ENCODE measurements at places on chromosomes 13 and 19. TPM values are rescaled to one million over a fixed set of nuclear protein-coding genes. Genes with fewer than 3 reads are reported as not detected.

The EVI5L gene
- 26.1 TPM for total RNA-seq

GRCh38 chr19:33395561-33396550, 22.3 kb downstream of the CEBPG start:
- no peaks in the 10 kb centered on the region for H3K27me3 ChIP-seq
- H3K36me3 ChIP-seq: no peaks in the 10 kb centered on the region
- peak; percentile 100 for DNase-seq
- peak overlapping the region; percentile 61 for H3K27ac ChIP-seq

DNA sequence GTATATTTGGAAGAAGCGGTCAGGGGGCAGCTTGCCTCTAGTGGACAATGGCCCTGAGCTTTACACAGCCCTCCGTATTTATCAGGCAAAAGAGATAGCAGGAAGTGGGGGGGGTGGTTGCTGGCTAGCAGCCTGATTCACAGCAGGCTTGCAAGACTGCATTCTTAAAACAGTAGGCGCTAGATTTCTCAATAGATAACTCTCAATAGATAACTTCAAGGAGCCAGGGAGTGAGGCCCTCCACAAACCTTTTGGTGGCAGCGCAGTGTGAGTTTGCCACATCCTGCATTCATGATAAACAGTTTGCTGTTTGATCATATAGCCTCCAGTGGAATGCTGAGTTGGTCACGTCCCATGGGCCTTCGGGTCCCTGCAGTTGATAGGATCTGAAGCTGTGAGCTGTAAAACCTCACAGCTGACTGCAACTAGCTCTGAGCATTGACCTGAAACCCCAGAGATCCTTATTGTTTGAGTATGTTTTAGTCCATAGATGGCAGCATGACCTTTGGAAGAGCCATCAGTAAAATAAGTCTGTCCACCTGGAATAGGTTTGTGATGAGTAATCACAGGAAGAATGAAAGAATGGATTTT, 12.2 kb downstream of the FPR3 start:
- H3K4me3 ChIP-seq: no peak overlapping the region
- H3K27ac ChIP-seq: no peak overlapping the region
- H3K4me1 ChIP-seq: peaks cover 7% of the 10 kb centered on the region
- no peak for DNase-seq
- H3K27me3 ChIP-seq: no peaks in the 10 kb centered on the region
- H3K36me3 ChIP-seq: no peaks in the 10 kb centered on the region

DNA sequence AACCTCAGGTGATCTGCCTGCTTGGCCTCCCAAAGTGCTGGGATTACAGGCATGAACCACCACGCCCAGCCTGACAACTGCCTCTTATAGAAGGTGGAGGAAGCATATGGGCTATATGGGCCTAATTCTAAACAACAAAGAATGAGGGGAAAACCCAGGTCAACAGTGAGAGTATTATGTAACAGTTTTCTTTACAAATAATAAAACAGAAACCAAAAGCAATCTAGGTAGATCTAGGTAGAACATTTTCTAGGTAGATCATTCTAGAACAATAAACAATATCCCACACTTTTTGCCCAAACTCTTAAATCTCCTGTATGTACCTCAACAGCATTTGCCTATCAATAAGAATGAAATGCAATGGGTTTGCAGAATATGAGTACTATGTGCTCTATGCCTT, 267.4 kb downstream of the ABCC4 start:
- DNase-seq: no peak
- no peaks in the 10 kb centered on the region for H3K36me3 ChIP-seq

DNA sequence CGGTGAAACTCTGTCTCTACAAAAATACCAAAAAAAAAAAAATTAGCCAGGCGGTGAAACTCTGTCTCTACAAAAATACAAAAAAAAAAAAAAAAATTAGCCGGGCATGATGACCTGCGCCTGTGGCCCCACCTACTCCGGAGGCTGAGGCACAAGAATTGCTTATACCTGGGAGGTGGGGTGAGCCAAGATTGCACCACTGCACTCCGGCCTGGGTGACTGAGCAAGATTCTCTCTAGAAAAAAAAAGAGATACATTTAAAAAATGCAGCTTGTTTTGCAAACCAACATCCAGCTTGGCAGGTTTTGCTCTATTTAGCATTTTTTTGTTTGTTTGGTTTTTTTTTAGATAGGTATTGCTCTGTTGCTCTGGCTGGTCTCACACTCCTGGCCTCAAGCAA, 6.7 kb upstream of the PGPEP1 start:
- peaks cover 2% of the 10 kb centered on the region for H3K27me3 ChIP-seq
- peaks cover 8% of the 10 kb centered on the region for H3K4me1 ChIP-seq
- no peak for DNase-seq
- no peak overlapping the region for H3K27ac ChIP-seq
- no peaks in the 10 kb centered on the region for H3K36me3 ChIP-seq

DNA sequence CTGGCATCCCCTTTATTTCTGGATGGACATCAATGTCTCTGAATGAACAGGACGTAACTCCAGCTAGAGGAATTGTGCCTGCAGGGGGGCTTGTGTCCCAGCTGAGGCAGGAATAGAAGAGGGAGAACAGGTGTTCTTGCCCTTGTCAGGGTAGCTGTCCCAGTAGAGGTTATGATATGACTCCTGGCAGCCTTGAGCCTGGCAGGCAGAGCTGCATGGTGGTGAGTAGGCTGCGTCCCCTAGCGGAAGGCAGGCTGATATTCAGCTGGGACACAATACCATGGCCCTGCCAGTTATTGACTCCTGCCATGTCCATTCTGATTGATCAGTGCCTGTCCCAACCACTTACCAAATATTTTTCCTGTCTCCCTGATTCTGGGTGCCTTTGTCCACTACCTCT, 197.2 kb downstream of the RAP2A start:
- no peaks in the 10 kb centered on the region for H3K4me1 ChIP-seq
- DNase-seq: no peak
- H3K4me3 ChIP-seq: no peak overlapping the region
- no peak overlapping the region for H3K27ac ChIP-seq
- H3K27me3 ChIP-seq: no peaks in the 10 kb centered on the region
- H3K36me3 ChIP-seq: no peaks in the 10 kb centered on the region

DNA sequence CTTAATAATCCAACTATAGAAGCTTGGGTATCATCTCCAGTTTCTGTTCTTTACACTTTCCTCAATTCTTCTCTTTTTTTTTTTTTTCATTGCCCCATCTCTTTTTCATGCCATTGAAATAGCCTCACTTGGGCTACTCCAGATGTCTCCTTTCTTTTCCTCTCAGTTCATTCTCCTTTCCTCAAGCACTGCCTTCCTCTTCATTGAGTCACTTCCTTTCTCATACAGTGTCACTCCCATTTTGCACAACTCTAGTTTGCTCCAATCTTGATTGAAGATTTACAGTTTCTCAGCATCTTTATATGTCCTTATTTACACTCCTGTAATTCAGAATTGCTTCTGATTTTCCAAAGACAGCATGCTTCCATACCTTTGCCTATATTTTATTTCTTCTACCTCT, 61.3 kb downstream of the IPO5 start:
- no peak overlapping the region for H3K4me3 ChIP-seq
- peaks cover 11% of the 10 kb centered on the region for H3K4me1 ChIP-seq
- no peaks in the 10 kb centered on the region for H3K27me3 ChIP-seq
- H3K36me3 ChIP-seq: peaks cover 89% of the 10 kb centered on the region
- no peak for DNase-seq
- H3K27ac ChIP-seq: peak overlapping the region; percentile 55

The COL5A3 gene
- total RNA-seq: 9.1 TPM

- H3K27ac ChIP-seq: no peak overlapping the region
- no peak for DNase-seq
- H3K4me1 ChIP-seq: no peaks in the 10 kb centered on the region
- no peaks in the 10 kb centered on the region for H3K27me3 ChIP-seq
- H3K4me3 ChIP-seq: no peak overlapping the region
Measured at GRCh38 chr13:100106005-100106404, 17.1 kb downstream of the PCCA start.

The SEMA6B gene
- 0.29 TPM for total RNA-seq

GRCh38 chr13:56687131-56687530, 453.6 kb upstream of the PRR20A start:
- no peaks in the 10 kb centered on the region for H3K36me3 ChIP-seq
- no peaks in the 10 kb centered on the region for H3K4me1 ChIP-seq
- H3K4me3 ChIP-seq: no peak overlapping the region
- H3K27ac ChIP-seq: no peak overlapping the region

- DNase-seq: no peak
- H3K27ac ChIP-seq: peak overlapping the region; percentile 35
- H3K4me3 ChIP-seq: peak overlapping the region; percentile 59
- H3K4me1 ChIP-seq: peaks cover 11% of the 10 kb centered on the region
- H3K36me3 ChIP-seq: no peaks in the 10 kb centered on the region
Measured at GRCh38 chr13:47033216-47033615, 136.4 kb upstream of the HTR2A start.

DNA sequence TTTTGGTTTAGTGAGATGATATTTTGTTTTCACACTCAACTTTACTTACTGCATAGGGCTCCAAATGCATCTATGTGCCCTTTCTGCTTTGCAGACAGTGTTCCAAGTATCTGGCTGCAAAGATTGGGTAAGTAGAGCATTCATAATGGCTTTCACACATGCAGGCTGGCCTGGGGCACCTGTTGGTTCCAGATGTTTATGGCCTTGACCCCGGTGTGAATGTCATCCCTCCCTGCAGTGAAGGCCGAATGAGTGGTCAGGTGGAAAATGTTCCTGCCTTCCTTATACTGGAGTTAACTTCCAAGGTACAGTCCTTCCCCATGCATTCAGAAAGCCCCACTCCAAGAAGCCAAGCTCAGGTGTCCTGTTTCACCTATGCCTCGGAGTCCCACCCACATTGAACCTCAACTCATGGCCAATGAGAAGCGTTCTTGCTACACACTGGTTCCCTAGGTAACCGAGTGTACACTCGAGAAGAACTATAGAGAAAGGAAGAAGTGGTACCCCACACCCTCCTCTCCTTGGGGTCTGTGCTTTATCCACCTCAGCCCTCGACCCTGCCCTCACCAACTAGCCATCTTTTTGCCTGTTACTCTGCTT, 23.0 kb upstream of the ZNF536 start:
- no peak for DNase-seq
- H3K4me3 ChIP-seq: no peak overlapping the region
- no peaks in the 10 kb centered on the region for H3K27me3 ChIP-seq
- no peaks in the 10 kb centered on the region for H3K4me1 ChIP-seq

The AMH gene
- under 0.01 TPM for total RNA-seq

DNA sequence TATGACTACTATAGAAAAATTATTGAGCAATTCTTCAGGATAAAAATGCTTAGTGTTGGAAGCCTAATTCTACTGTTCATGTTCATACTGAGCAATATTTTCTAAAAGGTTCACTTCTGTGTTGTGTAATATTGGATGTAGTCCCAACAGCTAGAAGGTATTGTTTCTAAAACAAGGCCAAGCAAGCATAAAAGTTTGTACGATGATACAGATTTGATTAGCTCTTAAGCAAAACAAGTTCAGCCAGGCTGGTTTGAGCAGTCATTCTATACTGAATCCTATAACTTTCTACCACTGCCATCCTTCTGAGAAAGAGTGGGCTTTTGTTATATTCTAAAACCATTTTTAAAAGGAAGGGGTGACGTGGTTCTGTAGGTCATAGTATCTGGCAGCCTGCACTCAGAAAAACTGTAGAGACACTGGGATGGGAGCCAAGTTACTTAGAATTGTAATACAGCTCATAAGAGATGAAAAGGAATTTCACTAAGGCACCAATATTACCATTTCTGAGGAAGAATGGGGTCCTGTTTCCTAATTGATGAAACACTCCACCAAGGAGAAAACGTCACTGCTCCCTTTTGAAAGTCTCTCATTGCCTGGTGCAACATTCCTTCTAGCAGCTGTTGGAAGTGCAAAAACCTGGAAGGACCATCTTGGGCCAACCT, 275.0 kb upstream of the DACH1 start:
- no peaks in the 10 kb centered on the region for H3K36me3 ChIP-seq
- DNase-seq: no peak
- no peaks in the 10 kb centered on the region for H3K4me1 ChIP-seq

- no peak for DNase-seq
- H3K36me3 ChIP-seq: no peaks in the 10 kb centered on the region
- no peaks in the 10 kb centered on the region for H3K27me3 ChIP-seq
- H3K4me1 ChIP-seq: no peaks in the 10 kb centered on the region
- H3K27ac ChIP-seq: no peak overlapping the region
- H3K4me3 ChIP-seq: no peak overlapping the region
Measured at GRCh38 chr13:47408546-47409319, 511.9 kb upstream of the HTR2A start.

The ZNF90 gene
- total RNA-seq: 1.2 TPM

The PLK5 gene
- under 0.01 TPM for total RNA-seq

The ZFP30 gene
- 19.2 TPM for total RNA-seq

The DENND1C gene
- total RNA-seq: not detected

The CEACAM16 gene
- under 0.01 TPM for total RNA-seq

- no peak overlapping the region for H3K27ac ChIP-seq
- DNase-seq: peak; percentile 27
- H3K4me1 ChIP-seq: no peaks in the 10 kb centered on the region
- no peaks in the 10 kb centered on the region for H3K36me3 ChIP-seq
- H3K27me3 ChIP-seq: peaks cover 8% of the 10 kb centered on the region
- no peak overlapping the region for H3K4me3 ChIP-seq
Measured at GRCh38 chr19:33329060-33329459, 26.7 kb upstream of the CEBPA start.

GRCh38 chr13:42792154-42792553, 10.8 kb downstream of the FAM216B start:
- no peak overlapping the region for H3K4me3 ChIP-seq
- no peaks in the 10 kb centered on the region for H3K27me3 ChIP-seq
- H3K36me3 ChIP-seq: no peaks in the 10 kb centered on the region
- DNase-seq: no peak
- no peaks in the 10 kb centered on the region for H3K4me1 ChIP-seq

The TUBB4A gene
- total RNA-seq: not detected

The GTF2F1 gene
- total RNA-seq: 48.1 TPM

The PIBF1 gene
- 19.9 TPM for total RNA-seq

DNA sequence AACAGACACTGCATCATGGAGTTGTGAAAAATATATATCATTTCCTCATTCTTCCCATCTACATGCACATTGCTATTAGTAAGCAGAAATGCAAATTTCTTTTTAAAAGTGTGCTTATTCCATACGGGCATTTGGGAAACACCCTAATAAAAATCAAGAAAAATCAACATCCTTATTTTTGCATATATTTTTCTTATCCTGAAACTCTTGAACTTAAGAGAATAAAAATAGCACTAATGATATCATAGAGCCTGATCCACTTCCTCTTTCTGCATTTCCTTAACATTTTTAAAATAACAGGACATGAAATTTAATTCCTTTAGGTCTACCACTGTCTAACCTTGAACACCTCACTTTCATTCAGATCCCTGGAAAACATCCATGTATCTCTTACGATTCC, 123.3 kb downstream of the VWA8 start:
- no peaks in the 10 kb centered on the region for H3K27me3 ChIP-seq
- peaks cover 16% of the 10 kb centered on the region for H3K4me1 ChIP-seq
- H3K4me3 ChIP-seq: no peak overlapping the region
- no peak for DNase-seq
- H3K36me3 ChIP-seq: peaks cover 5% of the 10 kb centered on the region

The OXGR1 gene
- not detected for total RNA-seq

The ZGLP1 gene
- 0.59 TPM for total RNA-seq

Data from osteoblast (primary cell).